ENCODE measurements at places on chromosomes 2 and 18.

- no peak for DNase-seq
Observed at GRCh38 chr2:3837086-3837485, 133.7 kb downstream of the DCDC2C start.

- DNase-seq, result no peak
Observed at GRCh38 chr18:66196805-66197204, 407.1 kb downstream of the CDH19 start.

GRCh38 chr18:9104244-9104901, 1.9 kb downstream of the NDUFV2 start:
- DNase-seq, result no peak

- no peak for DNase-seq
Observed at GRCh38 chr18:23239350-23239692, 104.0 kb downstream of the CABLES1 start.

- no peak for DNase-seq
Observed at GRCh38 chr2:98911376-98912154, 24.5 kb downstream of the CRACDL start.

- DNase-seq, result no peak
Observed at GRCh38 chr18:79684283-79684631, 4.7 kb downstream of the CTDP1 start.
